Activated T-cell treated with anti-CD3 and anti-CD28 coated beads, Interleukin-2, amount 50 U/mL, for 1 hour (primary cell): ENCODE measurements at places on chromosomes 7 and 10.

GRCh38 chr10:26391701-26392695 lies 46.1 kb upstream of the APBB1IP start:
- peak; percentile 31 for DNase-seq

- DNase-seq = no peak
Measured at GRCh38 chr7:65239707-65240352, 133.8 kb upstream of the ZNF92 start.

DNA sequence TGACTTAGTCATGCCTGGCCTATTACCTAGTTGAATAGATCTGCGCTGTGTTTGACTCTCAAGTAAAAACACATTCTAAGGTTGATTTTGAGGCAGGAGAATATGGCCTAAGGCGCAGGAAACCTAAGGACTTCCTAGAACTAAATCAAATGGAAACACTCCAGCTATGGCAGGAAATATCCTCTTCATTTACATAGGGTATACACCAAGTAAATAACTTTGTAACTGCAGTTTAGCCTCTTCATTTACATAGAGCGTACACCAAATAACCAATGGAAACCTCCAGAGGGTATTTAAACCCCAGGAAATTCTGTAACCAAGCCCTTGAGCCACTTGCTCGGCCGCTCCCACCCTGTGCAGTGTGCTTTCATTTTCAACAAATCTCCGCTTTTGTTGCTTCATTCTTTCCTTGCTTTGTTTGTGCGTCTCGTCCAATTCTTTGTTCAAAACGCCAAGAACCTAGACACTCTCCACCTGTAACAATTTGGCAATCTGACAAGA lies 35.6 kb upstream of the XRCC2 start:
- DNase-seq = no peak

- DNase-seq = no peak
Measured at GRCh38 chr7:82204694-82205093, 238.9 kb downstream of the CACNA2D1 start.

GRCh38 chr7:55432939-55433784 lies 68.0 kb downstream of the LANCL2 start:
- no peak for DNase-seq

DNA sequence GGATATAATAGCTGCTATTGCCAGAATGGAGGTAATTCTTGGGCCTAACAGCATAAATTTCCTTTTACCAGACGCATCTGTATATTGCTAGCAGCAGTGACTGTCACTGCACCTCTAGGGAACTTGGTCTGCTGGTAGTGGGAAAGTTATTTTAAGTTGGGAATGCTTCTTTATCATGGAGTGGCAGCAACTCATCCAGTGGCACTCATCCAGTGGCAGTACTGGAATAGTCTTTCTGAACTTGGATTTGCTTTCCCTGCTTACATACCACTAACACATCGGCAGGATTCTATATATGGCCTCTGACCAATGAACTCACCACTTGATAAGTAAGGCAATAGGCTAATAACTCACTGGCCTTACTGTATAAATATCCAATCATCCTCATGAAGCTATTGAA lies 22.0 kb upstream of the ICA1 start:
- no peak for DNase-seq

DNA sequence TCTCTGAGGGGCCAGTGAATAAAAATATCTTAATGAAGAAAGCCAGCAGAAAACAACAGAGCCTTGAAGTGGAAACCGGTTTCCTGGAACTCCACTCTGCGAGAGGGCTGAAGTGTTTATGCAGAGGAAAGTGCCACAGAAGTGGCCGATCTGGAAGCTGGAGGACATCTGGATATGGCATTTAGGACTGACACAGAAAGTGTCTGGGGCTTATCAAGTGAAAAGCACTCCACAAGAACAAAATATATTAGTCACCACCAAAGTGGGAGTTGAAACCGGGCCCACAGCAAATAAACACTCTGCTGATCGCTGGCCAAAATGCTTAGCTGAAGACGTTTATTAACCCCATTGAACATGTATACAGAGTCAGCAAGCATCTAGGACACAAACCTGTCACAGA lies 7.8 kb downstream of the NOD1 start:
- no peak for DNase-seq

- DNase-seq = no peak
Measured at GRCh38 chr10:59382831-59383295, 20.5 kb upstream of the FAM13C start.

DNA sequence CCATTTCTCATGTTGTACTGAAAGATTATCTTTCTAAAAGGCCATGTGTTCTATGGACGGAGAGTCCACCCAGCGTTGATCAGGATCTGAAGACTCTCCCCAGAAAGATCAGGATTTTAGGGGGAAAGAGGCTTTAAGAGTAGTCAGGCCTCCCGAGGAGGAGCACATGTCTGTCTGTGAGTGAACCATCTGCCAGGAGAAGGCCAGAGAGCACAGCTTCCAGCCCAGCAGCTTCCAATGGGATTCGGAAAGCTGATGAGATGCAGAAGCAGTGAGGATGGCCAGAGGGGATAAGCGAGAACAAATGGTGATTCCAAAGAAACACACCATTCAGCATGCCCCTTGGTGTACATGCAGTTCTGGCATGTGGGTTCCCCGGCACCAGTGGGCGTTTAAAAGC lies 88.5 kb upstream of the TCERG1L start:
- no peak for DNase-seq

DNA sequence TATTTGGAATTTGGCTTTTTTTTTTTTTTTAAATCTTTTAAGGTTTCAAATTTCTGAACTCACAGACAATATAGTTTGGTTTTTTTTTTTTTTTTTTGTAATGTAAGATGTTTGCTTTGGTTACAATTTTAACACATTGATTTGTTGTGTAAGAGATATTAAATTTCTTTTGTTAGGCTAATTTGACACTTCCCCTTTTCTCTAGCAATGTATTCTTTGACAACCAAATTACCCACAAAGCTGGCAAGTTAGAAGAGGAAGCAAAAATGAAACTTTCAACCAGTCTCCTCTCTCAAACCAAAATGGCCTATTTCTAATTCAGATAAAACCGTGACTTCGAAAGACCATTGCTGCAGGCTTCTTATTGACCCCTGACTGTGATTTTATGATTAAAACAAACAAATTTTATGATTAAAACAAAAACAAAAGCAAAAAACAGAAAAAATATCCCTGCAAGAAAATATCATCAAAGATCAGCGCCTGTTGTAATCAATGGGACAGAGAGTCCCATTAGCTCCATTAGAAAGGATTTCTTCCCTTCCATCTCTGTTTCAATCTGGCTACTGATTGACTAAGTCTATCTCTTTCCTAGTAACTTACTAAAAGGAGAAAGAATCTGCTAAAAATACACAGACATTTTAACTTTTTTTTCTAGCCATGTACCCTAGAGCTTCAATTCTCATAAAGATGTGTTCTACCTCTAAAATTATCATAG lies 489.2 kb downstream of the MDFIC start:
- no peak for DNase-seq

DNA sequence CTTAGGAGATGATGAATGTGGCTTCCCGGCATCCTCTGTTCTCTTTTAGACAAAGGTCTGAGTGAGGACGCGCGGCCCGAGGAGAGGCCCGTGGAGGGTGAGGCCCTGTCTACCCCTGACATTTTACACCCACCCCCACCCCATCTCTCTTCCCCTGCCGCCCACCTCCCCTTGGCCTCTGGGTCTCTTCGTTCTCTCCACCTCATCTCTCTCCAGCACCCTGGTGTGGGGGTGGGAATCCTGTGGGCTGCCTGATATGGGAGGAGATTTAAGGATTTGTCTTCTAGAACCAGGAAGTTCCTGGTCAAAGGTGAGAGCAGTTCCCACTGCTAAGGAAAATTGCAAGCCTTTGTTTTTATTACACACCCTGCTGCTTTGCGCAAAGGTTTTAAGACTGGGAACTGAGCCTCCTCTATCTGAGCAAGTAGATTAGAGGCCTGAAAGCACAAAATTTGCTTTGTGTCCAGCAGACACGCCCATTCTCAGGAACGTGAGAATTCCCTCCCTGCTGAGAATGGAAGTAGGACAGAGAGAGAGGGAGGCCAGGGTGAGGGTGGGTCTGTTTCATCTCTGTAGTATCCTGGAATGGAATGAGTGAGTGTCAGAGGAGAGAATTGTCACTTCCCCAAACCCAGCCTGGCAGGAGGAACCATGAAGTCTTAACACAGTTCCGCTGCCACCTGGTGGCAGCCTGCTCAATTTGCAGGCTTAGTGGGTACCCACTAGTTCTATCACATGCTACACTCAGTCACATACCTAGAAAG lies 91.2 kb downstream of the GTF2IRD1 start:
- DNase-seq = no peak

DNA sequence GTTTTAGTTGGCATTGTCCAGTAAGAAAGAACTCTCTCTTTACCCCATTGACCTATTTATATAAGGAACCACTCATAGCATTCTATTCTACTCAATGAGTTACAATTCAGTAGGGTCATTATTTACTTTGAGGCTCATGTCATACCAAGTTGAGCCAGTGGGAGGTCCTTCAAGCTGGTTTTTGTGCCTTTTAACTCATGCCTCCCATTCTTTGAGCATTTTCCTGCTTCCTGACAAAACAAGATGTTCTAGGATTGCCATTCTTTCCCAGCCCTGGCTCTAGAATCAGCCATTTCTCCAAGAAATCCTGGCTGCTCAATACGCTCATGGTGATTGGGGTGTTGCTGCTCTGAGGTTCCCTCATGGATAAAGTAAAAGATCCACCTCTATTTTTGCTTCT lies 250.1 kb downstream of the ABCA13 start:
- no peak for DNase-seq

DNA sequence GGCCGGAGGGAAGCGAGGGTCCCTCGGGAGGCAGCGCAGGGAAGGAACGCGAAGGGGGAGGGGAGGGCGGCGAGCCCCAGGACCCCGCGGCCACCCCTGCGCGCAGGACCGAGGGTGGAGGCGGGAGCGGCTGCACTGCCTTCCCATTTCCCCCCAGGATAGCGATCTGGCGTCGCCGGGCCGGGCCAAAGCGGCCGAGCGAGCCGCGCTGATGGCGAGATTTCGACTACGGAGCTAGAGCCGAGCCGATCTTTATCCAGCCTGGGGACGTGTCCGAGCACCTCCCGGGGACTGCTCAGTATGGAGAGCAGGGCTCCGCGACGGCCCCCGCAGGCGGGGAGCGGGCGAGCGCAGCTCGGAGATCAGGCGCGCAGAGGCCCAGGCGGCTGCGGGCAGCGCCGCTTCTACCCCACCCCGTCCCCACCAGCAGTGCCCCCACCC lies 590 bp upstream of the CRTAC1 start:
- DNase-seq = no peak

GRCh38 chr10:4059471-4060138 lies 274.6 kb upstream of the KLF6 start:
- no peak for DNase-seq

DNA sequence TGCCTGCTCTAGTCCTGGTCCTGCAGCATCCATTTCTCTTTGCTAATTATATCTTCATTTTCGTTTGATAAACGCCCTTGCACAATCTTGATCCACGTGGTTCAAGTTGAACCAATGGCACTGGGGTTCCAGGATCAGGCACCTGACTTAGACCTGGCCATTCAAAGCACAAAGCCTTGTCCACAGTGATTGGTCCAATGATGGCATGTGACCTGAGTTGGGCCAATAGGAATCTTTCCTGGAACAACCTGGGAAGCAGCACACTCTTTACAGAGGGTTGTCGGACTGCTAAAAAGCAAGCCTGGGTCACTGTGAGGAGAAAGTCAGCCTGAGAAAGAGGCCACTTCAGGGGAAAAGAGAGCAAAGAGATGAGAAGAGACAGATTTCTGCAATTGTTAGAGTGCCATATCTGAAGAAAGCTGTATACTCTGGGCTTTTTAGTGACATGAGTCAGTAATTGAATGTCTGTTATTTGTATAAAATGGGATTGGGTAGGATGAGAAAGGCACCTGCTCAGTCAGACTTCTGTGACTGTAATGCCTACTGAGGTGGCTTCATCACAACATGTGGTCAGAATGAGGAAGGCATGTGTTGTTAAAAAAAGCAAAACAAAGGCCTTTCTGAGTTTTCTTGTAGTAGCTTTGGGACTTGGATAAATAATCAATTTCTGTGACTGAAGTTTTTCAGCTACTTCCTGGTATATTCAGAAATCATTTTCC lies 4.4 kb upstream of the STEAP4 start:
- no peak for DNase-seq

DNA sequence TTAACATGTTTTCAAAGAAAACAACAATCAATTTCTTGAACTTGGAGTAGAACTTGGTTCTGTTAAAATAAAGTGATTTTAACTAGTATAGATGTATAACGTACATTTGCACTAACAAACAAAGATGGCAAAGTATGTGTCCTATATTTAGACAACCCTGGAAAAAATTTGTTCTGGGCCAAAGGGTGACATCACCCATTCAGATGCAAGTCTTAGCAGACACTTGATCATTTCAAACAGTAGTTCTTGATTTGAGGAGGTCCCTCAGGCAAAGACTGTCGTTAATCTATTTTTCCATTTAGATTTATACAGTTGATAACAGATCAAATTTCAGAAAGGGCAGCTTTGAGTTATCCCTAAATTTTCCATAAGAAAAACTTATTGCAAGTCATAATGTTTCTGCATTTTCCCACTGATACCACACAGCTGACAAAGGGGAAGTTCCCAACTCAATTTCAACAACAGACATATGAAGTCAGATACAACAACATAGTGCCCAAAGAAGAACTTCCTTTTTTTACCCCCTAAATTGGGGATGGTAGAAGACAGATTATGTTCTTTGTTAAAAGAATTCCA lies 5.2 kb downstream of the NMT2 start:
- DNase-seq = no peak
